Activated CD8-positive, alpha-beta memory T cell treated with anti-CD3 and anti-CD28 coated beads, Interleukin-2, amount 10 ng/mL, durations not matched to agents 7 days and 5 days (primary cell): ENCODE measurements at places on chromosomes 2 and 18. TPM values are rescaled to one million over a fixed set of nuclear protein-coding genes. Genes with fewer than 3 reads are reported as not detected.

DNA sequence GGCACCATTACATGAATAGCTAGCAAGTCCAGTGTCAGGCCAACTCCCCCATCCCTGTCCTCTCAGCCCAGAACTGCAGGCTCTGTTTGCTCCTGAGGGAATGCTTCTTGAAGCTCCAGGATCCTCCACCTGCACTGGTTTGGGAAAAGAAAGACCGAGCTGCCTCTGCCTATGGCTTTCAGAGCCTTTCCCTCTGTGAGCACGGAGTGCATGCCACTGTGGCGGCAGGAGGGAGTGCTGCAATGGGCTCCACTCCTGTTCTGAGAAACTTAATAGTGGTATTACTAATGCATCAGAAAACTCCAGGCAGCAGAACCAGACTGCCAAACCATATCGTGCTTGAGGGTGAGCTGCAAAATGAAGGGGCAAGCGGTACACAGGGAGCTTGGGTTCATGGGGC lies 271.8 kb downstream of the SRBD1 start:
- DNase-seq = peak; percentile 31

DNA sequence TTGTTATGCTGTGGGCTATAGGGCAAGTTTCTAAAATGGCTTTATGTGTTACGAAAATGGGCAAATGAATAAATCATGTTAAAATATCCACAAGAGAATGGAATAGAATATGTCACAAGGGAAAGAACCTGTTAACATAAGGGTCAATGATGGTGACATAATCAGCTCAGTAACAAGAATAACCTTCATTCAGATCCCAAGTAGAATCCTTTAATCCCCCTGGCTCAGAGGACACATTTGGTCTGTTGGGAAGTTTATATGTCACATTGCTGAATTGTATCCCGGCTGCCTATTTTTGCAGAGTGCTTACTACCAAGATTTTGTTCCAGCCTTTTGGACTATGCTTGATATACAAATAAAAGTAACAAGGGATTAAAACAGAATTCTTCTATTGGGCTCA lies 13.1 kb upstream of the LGALSL start:
- no peak for DNase-seq

DNA sequence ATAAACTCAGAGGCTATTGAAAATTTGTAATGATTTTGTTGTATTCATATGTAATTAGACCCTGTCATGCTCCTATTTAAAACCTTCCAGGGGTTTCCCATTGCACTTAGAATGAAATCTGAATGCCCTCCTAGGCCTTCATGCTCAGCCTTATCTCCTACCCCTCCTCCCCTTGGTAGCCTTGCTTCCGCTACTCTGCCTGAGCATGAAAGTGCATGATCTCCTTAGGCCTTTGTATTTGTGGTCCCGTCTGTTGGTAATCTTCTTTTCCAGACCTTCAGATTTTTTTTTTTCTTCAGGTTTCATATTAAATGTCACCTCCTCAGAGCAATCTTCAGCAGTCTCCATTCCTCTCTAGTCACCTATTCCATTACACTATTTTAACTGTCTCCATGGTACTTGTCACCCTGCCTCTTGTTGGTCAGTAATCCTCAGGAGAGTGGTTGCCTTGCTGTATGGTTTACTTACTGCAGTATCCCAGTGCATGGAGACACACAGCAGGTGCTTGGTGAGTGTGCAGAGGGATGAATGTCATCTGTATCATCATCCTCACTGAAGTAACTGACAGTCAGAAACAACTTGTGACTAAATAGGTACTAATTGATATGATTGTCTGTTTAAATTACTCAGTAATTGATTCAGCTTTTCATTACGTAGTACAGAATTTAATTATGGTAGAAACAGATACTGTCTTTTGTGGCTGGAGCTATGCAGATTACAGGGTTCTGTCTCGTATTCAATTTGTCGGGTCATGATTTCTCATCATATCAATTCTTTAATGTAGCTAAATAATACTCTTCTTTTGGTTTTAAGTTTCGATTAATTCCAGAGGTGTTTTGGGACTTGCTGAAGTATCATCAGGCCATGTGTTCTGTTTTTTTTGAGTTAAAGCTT lies 63.9 kb downstream of the PHLPP1 start:
- DNase-seq = no peak

DNA sequence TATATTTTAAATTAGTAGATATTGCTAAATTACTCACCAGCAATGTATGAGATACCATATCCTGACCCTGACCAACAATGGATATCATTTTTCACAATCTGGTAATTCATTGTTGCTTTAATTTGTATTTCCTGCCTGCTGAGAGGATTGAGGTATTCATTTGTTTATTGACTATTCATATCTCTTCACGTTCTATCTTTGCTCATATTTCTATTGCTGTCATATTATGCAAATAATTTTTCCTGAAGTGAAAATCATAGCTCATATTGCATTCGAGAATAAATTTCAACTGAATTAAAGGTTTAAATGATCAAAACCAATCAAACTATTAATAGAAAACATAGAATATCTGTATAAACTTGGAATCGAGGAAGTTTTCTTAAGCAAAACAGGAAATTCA lies 31.0 kb downstream of the INO80D start:
- no peak for DNase-seq

- no peak for DNase-seq
These were observed 93.6 kb upstream of the SMAD2 start for GRCh38 chr18:48024009-48024512.

DNA sequence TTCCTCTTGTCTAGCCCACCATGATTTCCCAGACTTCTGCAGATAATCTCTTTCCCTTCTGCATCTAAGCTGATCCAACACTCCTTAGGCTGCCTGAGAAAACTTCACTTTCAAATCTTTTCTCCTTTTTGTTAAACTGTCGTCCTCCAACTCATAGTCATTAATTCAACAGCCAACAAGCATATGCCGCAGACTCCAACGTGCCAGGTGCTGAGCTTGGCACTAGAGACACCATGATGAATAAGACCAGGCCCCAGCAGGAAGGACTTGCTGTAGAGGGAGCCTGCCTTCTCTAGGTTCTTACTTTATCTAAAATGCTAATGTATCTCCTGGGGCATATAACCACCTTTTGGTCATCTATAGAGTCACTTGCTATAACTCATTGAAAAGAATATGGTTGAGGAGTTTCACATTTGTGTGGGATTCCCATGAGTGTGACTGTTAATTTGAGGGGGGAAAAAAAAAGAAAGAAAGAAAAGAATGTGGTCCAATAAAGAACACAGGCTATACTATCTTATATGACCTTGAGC lies 51.0 kb downstream of the ANKRD44 start:
- DNase-seq = no peak

- no peak for DNase-seq
These were observed 52.7 kb downstream of the SPRED2 start for GRCh38 chr2:65379721-65380171.

The STEAP3 gene
- 0.68 TPM for total RNA-seq

The TEKT4 gene
- not detected for total RNA-seq

The GPATCH11 gene
- 9.9 TPM for total RNA-seq

The BOLL gene
- total RNA-seq = not detected
